NCI-H187 (cell line): ENCODE measurements at places on chromosomes 1 and 21.

DNA sequence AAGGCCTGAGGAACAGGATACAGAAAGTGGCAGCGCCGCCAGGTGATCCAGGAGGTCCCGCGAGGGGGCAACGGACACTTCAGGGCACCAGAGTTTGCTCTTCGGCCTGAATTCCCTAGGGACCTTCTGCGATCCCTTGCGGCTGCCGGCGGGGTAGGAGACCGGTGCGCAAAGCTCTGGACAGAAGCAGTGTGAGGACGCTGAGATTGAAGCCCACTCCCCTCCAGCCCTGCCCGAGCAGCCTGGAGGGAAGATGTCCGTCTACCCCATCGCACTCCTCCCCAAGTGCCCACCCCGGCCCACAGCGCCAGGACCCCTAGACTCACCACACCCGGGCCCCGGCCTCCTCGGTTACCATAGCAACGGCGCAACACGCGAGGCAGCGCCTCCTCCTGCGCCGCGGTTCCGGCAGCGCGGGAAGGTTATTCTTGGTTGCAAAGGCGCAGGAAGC, at the start of gene ANKRD45:
Gene ANKRD45, minus strand, starts transcription at position 361 of the 451 bp plus-strand sequence. CDS start 10,433 bp downstream, outside the sequence.
- no peak for DNase-seq

- DNase-seq, result no peak
Measured at GRCh38 chr1:244837597-244838258, 2.3 kb downstream of the COX20 start.

DNA sequence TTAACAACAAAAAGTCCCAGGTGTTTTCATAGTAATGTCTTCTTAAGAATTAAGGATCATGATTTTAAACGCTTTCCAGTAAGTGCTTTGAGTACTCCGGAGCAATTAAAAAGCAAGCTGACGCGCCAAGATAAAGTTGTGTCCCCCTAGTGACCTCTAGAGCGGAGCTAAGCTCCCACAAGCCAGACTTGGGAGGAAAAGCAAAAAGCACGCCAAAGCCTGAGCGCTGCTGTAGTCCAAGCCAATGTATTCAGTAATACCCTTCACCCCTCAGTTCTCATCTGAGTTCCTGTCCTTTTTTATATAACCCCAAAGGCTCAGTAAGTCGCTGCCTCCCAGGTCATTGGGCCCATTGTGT, 3.5 kb upstream of the SLC44A5 start:
- no peak for DNase-seq

DNA sequence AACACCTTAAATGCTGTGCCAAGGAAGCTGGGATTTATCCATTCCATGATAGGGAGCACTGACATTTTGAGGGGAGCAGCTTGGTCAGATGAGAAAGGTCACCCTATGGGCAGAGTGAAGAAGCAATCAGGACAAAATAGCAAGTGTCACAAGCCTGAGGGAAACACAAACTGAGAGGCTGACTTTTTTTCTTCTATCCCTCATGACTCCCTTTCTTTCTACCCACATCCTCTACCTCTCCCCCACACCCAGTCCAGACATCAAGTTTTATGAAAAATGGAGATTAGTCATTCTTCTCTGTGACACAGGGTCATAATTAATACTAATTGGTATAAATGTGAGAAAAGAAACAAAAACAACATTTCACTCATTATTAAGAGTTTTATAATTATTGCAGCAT, 103.1 kb downstream of the SLC25A24 start:
- DNase-seq, result no peak

GRCh38 chr1:210516697-210517459, 188.2 kb downstream of the HHAT start:
- no peak for DNase-seq

- DNase-seq, result no peak
Measured at GRCh38 chr1:183567584-183567983, 22.7 kb downstream of the NCF2 start.

DNA sequence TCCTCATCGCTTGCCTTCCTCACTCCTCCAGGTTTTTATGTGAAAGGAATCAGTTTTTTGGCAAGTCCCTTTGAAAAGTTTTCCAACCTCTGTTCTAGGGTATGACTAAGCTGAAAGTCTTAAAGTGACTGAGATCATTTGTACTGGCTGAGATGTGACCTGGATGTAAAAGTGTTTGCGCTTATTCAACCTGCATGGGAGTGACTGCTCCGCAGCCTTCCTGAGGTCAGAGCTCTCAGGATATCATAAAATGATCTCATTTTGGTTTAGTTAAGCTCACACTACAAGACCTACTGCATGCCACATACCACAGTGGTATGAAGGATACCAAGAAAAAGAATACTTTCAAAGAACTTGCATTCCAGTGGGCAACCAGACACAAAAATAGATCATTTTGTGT, 29.8 kb upstream of the TADA1 start:
- no peak for DNase-seq

DNA sequence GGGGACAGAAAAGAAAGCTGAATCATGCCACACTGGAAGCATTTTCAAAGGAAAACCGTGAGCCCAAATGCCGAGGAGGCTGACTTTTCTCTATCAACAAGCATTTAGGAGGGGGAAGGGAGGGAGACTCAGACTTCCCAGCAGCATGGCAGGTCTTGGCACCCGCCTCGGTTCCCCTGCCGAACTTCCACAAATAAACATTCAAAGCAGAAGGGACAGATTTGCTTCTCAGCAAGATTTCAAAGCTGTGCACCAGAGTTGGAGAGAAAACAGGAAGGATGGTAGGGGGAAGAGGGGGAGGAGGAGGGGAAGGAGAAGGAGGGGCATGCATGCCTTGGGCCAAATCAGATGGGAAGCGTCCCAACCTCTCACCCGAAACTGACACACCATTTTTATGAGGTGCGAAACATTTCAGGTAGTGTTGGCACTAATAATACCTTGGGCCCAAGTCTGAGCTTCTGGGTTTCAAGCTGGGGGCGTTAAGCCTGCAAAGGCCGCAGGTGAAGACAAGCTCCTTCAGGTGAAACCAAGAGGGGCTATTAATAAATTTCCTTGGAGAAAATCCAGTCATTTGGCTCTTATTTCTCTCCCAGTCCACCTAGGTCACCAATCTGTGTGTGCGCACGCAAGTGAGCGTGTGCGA, 26.4 kb downstream of the ABCA4 start:
- DNase-seq, result no peak
